ENCODE measurements at places on chromosomes 3 and 15. TPM values are rescaled to one million over a fixed set of nuclear protein-coding genes. Genes with fewer than 3 reads are reported as not detected.
A peak's percentile ranks its signal among the peaks of the same experiment; 100 is the strongest.

Gene RBM5
- 135 TPM for total RNA-seq

GRCh38 chr3:11690863-11691766 is 47.4 kb upstream of the VGLL4 start:
- DNase-seq: no peak

DNA sequence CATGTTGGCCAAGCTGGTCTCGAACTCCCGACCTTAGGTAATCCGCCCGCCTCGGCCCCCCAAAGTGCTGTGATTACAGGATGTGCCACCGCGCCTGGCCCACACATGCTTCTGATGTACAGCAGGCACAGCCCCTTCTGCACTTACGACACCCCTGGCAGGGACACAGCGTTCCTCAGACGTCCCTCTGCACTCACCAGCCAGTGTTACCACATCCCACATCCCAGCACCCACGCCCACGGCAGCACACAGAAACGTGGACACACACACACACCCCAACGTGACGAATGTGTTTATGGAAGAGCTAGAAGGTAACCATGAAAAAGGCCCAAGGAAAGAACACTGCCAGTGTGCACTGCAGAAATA is 576 bp upstream of the RPAP1 start:
- no peak for DNase-seq

DNA sequence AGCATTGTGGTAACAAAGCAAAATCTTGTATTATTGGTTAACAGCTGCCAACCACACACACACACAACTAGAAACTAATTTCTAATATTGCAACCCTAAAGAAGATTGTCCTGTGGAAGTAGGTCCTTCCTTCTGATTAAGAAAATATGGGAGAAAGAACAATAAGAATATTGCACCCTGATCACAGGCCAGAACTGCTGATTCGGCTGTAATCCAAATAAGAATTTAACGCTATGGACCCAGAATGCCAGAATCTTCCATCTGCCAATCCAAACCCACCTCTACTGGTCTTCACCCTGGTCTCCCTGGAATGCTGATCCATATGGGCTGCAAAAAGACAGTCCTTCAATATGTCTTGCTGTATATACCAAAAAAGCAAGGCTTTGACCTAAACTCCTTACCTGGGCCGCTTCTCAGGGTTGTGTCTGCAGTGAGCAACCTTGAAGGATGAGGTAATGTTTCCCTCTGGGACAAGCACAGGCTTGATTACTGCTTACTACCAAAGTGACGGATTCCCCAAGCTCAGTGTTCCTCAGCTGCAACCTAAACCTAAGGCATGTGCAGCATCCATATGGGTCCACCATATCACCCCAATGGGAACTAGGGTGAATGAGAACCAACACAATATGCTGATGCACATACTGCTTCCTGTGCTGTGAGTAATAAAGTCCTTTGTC is 8.0 kb downstream of the CCDC14 start:
- DNase-seq: no peak

- DNase-seq: no peak
Observed at GRCh38 chr3:113437411-113437810, 3.9 kb downstream of the CFAP44 start.

DNA sequence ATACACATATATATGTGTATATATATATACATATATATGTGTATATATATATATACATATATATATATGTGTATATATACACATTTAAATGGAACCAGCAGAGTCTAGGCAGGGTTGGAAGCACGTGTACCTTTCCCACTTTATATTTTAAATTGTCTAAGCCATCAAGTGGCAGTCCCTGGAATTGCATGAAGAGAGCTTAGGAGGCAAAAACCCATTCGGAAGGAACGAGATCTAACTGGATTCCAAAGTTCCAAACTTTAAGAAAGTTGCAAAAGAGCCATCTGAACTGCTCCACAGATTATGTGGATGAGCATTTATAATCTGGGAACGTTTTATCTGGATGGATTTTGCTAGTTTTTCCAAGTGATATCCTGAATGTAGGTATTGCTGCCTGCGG is 186.5 kb downstream of the FOXP1 start:
- no peak for DNase-seq

DNA sequence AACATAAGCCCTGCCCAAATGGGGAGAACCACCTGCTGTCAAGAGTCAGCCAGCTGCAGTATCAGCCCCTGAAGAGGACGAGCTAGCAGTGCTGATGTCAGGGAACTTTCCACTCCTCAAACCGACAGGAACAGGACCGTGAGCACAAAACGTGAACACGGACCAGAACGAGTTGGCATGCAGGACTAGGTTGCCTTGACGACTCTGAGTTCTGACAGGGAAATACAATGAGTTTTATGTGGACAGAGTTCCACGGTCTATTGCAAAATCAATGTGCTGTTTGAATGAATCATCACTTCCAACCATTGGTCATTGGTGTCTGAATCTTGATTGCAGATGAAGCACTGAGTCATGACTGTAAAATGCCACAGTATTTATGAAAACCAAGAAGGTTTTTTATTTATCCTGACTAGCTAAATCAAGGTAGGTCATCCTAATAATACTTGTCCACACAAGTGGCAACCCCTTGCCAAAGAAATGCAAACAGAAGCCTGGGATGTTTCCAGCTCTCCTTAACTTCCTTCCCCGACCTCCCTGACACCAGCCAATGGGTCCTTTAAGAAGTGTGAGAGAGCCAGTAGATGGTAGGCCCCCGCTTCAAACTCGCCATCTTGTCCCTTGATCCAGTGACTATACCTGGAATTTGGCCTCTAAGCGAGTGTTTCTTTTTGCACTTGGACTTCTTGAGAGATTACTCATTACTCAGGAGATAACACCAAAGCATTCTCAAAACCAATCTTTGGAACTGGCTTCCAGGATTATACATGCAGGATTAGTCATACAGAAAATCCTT is 119.6 kb downstream of the ASB7 start:
- DNase-seq: peak; percentile 95

DNA sequence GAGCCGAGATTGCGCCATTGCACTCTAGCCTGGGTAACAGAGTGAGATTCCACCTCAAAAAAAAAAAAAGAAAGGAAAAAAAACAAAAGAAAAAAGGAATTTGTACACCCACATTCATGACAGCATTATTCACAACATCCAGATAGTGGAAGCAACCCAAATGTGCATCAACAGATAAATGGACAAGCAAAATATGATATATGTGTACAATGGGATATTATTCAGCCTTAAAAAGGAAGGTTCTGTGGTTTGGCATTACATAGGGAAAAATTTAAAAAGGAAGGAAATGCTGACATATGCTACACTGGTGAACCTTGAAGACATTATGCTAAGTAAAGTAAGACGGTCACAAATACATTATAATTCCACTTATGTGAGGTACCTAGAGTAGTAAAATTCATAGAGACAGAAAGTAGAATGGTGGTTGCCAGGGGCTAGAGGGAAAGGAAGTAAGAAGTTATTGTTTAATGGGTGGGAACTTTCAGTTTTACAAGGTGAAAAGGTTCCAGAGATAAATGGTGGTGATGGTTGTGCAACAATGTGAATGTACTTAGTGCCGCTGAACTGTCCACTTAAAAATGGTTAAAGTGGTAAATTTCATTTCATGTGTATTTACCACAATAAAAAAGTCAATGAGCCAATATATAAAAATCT is 118.5 kb downstream of the MYLK start:
- DNase-seq: peak; percentile 47

- no peak for DNase-seq
Observed at GRCh38 chr3:171239757-171240503, 213.4 kb upstream of the SLC2A2 start.

DNA sequence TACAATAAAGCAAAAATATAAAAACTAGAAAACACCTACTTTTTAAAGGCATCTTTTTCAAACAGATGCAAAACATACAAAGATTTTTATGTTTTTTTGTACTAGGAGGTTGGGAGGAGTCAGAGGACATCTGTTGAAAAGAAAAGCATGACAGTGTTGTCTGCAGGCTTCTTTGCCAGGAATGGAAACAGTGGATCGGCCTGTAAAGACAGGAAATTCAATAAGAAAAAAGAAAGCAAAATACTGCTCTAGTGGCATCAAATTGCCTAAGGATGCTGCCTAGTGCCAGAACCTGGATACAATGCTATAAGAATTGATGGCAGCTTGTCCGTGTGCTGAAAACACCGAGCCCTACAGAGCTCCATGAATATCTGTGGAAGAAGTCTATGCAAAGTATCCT is 69.9 kb downstream of the TBC1D5 start:
- no peak for DNase-seq

DNA sequence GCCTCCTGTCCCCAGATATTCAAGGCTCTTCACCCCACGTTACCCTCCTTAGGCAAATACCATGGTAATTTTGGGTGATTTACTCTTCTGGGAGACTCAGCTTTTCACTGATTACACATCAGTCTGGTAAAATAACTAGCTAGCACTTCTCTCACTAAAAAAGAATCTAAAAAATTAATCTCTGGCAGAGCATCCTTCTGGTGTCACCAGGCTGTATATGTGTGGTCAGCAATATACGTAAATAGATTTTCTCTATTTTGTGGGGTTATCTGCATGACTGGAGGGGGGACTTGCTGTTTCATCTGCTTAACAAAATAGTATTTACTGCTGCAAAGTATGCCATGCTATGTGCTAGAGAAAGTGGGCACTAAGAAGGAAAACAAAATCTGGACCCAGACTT is 45.1 kb downstream of the LRRC28 start:
- no peak for DNase-seq

DNA sequence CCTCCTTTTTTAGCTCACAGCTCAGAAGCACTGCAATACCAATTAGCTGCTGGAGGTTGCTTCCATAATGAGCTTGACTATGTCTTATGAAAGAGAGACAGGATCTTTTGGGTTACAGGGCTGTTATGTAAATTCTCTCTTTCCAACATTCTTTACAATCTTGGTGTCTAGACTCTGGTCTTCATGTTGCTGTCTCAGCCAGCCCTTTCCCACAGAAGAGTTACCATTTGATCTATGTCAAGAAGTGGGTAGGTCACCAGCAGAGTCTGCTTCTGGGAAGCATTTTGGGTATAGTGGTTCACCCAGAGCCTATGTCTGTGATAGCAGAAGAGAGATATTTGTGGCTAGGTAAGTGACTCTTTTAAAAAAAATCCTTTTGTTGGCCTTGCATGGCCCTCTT is 234.5 kb downstream of the SATB1 start:
- no peak for DNase-seq
